ENCODE measurements at places on chromosomes 6 and 20.

DNA sequence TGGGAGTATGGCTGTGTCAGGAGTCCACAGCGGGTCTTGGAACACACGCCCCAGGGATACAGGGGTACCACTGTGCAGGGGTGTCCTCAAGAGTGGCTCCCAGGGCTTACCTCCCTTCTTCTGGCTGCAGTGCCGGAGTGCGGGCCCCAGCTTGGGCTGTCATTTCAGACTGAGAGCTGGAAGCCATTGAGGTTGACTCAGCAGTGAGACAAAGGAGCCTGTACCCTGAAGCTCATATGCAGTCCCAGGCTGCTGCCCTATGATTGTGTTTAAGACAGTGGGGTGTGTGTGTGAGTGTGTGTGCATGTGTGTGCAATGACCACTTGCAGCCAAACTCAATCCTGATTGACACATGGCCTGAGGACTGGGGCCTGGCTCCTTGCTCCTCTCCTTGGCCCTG, 167.7 kb upstream of the AFDN start:
- no peak for DNase-seq

GRCh38 chr6:2877057-2877882, 25.8 kb downstream of the SERPINB9 start:
- DNase-seq = no peak

GRCh38 chr20:17612287-17612991, 42.6 kb downstream of the DSTN start:
- no peak for DNase-seq

- no peak for DNase-seq
Observed at GRCh38 chr6:16872543-16873235, 111.4 kb upstream of the ATXN1 start.

- no peak for DNase-seq
Observed at GRCh38 chr20:4453359-4453758, 268.4 kb upstream of the PRND start.

DNA sequence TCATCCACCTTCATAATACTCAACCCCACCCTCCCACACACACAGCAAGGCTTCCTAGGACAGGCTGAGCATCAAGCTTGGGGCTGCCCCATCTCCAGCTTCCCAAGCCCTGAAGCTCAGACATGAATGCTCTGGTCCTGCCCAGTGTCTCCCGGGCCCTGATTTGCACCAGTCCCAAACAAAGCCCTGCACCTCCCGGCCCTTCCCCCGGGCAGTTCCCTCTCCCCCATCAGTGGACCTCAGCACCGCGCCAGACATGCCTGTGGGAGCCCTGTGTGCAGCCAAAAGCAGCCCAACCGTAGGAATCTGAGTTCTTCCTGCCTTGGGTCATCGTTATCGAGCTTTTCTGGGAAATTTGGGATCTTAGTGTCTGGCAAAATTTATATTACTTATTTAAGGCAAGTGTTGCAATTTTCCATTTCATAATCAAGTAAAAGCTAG, 63.5 kb downstream of the THBS2 start:
- DNase-seq = no peak

DNA sequence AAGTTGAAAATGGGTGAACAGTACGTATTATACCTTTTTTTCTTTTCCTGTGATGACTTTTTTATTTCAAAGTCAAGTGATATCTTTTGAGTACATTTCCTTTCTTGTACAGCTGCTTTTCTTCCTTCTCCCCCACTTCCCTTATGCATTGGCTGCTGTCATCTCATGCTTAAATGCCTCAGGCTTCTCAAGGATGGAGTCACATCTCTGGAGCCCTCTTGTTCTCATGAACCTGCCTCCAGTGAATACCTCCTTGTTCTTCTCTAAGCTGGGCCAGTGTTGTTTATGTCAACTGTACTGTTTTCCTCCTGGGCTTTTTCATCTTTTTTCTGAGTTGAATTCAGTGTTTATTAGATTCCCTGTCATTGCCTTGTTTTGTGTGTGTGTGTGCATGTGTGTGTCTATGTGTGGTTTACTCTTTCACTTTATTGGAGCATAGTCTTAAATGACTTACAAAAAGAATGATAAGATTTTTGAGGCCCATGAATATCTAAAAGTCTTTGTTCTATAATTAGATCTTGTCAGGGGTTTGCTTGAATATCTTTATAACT, 23.6 kb downstream of the STXBP5 start:
- DNase-seq = no peak

DNA sequence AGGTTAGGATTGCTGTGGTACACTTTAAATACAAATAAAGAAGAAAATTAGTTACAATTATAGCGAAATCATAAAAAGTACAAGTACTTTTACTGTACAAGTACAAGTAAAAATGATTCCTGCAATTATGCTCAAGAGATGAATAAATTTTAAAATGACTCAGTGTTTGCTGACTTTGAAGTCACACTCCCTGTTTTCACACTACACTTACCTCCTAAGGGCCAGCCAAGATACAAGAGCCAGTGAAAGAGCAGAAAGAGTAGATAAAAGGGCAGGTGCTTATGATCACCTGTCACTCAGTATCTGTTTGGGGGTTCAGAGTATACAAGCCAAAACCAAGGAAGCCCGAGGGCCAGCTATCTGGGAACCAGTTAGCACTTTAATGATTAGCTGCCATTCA, 41.0 kb upstream of the COL21A1 start:
- DNase-seq = no peak

DNA sequence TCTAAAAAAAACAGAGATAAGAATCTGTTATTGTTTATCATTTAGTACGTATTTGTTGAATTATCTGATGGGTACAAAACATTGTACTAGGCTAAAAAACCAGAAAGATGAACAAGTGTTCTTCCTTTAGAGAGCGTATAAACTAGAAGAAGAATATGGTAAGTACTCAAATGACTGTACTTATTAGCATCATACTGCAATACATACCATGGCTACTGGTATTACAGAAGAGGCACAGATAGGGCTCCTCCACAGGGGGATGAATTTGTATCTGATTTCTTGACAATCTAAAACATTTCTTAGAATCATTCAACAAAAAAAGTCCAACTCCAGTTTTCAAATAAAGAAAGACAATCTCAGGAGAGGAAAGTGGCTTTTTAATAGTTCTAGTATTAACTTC, 118.0 kb upstream of the THEMIS start:
- no peak for DNase-seq

- no peak for DNase-seq
Observed at GRCh38 chr6:85412911-85413430, 36.9 kb upstream of the NT5E start.

DNA sequence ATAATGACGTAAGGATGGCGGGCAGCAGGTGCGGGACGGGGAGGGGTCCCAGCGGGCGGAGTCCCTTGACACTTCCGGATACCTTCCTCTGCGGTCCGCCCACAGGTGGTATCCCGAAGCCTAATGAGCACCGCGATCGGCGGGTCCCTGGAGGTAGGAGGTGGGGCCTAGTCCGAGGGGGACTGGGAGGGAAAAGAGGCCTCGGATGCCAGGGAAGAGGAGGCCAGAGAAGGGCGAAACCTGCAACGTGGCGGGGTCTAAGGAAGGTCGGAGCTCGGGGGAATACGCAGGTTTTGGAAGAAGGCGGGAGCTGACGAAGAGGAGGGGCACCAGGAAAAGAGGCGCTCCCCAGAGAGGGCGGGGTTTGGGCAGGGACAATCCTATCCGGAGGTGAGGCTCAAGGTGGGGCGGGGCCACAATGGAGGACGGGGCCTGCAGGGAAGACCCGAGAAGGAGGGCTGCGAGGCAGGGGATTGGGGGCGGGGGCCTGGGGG, 3.7 kb downstream of the PRSS16 start:
- DNase-seq = peak; percentile 33

GRCh38 chr6:21507811-21508210, 85.7 kb upstream of the SOX4 start:
- DNase-seq = no peak

DNA sequence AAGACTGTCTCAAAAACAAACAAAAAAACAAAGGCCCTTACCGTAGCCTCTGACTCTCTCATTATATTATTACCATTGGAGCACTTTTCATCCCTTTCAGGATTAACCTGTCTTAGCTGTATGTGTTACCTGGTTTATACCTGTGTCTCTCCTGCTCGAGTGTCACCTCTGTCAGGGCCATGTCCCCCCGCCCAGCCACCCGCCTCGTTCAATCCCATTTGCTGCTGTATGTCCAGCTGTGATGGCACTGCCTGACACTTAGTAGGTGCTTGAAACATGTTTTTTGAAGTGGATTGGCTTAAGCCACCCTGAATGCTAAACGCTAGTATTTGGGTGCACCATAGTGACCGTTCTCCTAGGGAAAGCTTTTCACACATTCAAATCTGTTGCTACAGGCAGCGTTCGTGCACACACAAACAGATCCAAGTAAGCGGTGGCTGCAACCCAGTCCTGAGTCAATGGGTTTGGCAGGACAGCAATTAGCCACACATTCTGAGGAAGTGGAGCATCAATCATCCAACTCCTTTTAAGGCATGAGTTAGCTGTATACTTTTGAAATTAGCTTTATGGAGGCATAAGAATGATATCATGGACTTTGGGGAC, 98.9 kb upstream of the ZNF217 start:
- no peak for DNase-seq

DNA sequence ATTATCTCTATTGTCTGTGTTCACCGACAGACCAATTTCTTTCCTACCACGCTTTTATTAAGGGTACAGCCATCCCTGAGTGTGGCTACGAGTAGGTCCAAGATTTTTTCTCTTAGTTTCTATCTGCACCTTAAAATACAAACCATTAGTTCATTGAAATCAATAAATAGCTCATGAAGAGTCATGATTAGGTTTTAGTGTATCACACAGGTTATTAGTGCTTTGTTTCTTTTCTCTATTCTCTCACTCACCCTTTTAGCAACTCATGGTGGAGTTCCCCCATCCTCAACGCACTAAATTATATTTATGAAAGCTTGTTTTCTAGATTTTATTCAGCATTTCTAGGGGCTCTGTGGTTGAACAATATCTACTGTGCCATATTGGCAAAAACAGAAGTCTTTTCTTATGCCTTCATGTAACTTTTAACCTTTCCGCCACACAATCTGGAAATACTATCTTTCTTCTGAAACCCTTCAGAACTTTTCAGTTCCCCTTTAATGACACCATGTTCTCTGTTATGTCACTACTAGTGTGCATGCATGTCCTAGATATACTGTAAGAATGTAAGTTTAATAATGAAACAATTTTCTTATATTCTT, 128.2 kb upstream of the LAMA2 start:
- DNase-seq = no peak

- DNase-seq = no peak
Observed at GRCh38 chr6:70857387-70858077, 99.3 kb downstream of the B3GAT2 start.

DNA sequence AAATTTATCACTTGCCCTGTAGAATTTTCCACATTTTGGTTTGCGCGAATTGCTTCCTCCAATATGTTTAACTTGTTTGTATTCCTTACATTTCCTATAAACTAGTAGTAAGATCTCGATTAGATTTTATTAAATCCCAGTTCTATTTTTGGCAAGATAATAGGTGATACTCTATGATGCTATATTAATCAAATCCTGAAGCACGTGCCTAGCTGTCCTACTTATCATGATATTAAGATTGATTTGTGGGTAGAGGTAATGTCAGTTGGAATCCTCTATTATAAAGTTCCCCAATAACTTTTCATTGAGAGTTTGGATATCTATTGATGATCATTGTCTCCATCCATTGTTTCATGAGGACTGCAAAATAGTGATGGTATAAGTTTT, 82.8 kb upstream of the RIPOR2 start:
- no peak for DNase-seq

GRCh38 chr6:152428126-152428525, 209.0 kb downstream of the SYNE1 start:
- DNase-seq = no peak

DNA sequence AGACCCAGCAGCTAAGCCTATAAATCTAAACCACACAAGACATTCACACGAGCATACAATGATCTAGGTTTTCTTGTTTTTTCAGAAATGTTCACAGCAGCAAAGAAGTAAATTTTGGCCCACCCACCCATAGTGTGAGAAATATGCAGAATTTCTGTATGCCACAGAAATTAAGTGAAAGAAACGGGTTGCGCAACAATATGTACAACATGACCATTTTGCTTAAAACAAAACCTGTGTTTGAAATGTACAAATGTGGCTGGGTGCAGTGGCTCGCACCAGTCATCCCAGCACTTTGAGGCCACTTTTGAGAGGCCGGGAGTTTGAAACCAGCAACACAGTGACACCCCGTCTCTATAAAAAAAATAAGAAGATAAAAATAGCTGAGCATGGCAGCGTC, 9.4 kb downstream of the SALL4 start:
- DNase-seq = no peak

- DNase-seq = no peak
Observed at GRCh38 chr6:108728826-108729225, 119.4 kb upstream of the ARMC2 start.

DNA sequence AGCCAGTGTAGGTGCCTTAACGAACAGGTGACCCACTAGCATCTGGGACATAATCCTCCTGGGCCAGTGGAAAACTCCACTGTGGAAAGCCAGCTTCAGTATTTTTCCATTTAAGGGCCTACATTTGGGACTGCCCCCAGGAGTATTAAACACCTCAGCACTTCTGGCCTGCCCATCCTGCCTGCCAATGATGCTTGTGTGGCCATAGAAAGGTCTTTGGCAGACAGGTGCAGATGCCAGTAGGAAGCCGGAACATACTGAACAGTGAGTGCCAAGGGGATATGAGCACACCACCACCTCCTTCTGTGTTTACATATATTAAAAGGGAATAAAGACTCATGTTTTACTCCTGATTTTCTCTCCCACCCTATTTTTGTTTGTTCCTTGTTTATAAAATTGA, 19.9 kb downstream of the MCM8 start:
- DNase-seq = no peak

- DNase-seq = no peak
Observed at GRCh38 chr20:53712212-53712977, 118.8 kb upstream of the ZNF217 start.

- DNase-seq = no peak
Observed at GRCh38 chr6:9020001-9020400, 584.7 kb upstream of the SLC35B3 start.

GRCh38 chr20:18279242-18279641, 9.1 kb upstream of the ZNF133 start:
- no peak for DNase-seq

DNA sequence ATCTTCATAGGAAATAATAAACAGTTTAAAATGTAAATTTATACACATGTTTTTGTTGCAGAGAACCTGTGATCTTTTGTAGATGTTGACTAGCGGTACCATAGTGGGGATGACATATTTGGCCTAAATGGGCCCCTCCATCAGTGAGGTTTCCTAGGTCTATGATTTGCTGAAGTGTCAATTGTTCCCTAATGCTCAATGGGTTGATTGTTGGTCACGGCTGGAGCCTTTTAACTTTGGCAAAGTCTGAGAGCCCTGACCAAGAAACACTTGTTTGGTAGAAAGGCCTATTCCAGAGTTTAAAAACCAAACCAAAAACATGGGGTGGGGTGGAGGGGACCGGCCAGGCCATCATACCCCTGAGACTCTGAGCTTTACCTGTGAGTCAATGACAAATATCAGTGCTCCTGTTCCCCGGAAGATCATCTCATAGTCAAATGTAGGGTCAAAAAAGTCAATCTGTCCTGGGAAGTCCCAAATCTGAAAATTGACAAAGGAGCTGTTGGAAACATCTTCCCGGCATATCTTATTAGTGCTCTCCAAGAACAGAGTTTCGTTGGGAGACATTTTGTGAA, 25.1 kb downstream of the RRAGD start:
- DNase-seq = no peak

All from activated naive CD4-positive, alpha-beta T cell (primary cell).